AG08395 (cell line): ENCODE measurements at places on chromosomes 2 and 18.

DNA sequence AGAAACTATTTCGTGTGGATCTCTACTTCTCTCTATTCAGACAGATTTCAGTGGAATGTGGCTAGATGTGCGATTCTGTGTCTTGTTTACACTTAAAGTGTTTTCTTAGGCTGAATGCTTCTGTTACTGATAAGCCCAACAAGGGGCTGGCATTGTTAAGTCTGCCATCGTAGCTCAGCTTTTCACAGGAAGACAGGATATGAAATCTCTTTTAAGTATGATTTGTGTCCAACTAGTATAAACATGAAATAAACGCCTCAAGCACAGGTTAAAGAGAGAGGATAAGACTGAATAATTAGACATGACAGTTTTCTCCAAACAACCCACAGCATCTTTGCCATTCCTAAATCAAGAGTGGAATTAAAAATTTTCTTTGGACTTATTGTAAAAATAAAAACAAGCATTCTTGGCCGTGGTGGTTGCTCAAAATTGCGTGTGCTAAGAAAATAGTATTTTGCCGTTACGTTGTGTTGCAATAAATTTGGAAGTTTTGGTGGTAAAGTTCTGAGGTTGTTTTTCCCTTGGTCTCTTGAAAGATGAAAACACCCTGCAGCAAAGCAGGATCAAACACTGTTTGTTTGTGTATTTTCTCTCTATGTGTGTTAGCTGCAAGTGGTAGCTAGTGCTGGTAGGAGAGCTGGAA, 1.0 kb downstream of the VIT start:
- DNase-seq: no peak

DNA sequence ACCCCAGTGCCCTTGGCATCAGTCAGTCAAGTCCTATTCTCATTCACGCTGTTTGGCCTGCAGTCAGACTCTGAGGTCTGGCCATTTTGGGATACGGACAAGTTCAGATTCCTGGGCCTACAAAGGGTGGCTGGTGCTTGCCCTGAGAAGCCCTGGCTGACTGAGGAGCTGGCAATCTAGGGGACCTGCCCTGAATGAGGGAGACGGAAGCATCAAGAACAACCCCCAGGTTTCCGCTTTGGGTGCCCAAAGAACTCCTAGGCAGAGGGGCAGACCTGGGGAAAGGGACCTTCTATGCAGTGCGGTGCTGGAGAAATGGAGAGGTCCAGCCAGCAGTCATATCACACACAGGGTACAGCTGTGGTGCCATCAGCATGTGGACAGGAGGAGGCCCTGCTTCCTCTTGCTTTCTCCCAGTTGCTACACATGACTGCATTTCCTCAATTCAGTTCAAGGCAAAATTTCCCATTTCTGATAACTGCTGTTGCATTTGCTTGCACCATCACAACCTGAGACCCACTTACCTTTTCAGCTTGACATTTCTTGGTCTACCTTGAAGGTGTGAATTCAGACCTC, 70.9 kb upstream of the LGALSL start:
- DNase-seq: no peak

DNA sequence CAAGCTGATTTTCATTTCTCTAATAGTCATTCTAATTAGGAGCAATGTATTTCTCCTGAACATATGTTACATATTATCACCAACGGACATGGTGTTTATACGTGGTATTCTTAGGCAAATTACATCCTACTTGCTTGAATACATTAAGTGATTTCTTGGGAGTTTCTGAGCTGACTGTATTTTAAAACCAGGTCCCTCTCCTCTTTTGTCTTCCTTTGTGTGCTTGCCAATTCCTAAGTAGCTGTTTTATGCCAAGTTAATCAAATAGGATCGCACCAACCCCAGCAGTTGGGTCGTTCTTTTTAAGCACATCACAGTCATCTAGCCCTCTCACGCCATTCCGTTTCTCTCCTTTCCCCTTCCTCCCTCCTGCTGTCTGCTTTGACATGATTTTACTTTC, 75.4 kb upstream of the MAP2 start:
- DNase-seq: no peak

GRCh38 chr2:181394741-181395437, 62.3 kb upstream of the ITGA4 start:
- no peak for DNase-seq

GRCh38 chr2:237819231-237819630, 20.7 kb downstream of the RBM44 start:
- DNase-seq: no peak

DNA sequence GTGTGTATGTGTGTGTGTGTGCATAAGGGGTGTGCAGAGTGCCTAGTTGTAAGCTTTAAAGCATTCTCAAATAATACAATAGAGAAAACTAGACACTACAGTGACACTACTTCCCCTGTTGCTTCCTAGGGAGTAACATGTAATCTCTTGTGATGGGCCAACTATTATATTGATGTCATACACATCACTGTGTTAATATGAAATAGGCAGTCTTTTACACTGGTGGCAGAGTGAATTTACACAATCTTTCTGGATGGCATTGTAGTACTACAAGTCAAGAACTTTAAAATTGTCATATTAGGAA, 488.0 kb upstream of the ZEB2 start:
- DNase-seq: no peak

GRCh38 chr2:101152272-101153076, 1.3 kb upstream of the TBC1D8 start:
- peak; percentile 70 for DNase-seq

- DNase-seq: peak; percentile 70
These were observed 59.0 kb upstream of the LDLRAD4 start for GRCh38 chr18:13159579-13159978.

DNA sequence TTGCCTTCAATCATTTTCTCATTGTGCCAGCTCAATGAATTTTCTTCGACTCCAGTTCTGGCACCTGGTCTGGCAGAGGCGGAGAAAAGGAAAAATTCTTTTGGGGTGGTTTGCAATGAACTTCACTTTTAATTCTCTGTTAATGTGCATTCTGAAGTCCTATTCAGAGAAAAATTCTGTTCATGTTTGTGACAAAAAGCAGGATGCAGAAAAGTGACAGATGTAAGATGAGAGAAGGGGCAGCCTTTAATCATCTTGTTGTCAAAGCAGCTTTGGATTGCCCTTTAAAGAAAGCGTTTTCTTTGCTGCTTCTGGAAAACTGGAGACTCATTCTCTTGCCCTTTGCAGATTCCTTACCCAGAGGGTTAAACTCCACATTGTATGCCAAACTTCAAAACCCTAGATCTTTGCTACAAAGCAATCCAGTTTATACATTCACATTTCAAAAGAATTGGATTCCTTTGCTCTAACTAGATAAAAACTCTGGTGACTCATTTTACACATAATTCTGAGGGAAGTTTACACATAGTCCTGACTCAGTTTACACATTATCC, 94.6 kb upstream of the CAVIN2 start:
- DNase-seq: no peak

DNA sequence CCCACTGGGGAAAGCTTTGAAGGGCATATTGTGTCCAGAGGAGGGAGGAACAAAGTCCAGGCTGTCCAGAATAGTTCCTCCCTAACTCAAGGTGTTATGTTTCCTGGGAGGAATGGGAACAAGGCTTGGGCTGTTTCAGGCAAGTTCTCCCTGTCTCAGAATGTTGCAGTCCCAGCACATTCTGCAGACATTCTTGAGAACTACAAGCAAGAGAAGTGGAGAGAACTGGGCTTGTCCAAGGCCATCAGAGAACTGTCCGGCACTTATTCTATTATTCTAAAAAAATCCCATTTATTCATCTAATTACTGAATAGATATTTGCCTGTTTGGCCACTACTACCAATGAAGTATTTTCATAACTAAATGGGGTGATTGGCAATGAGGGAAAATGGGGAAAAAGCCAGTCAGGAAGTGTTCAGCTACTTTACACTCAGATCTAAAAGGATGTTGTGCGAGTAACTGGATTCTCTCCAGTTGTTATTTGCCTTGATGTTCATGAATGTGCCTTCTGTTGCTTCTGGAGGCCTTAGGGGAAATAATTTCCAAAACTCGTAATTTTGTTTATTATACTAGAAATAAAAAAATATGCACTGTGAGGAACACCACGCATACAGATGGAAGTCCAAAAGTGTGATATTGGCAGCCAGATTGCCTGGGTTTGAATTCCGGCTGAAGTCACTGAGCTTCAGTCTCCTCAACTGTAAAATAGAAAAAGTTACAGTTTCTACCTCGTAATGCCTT, 300.1 kb upstream of the RND3 start:
- DNase-seq: no peak

- DNase-seq: no peak
These were observed 116.1 kb upstream of the CYP26B1 start for GRCh38 chr2:72263776-72264060.

- peak; percentile 64 for DNase-seq
These were observed 5.7 kb downstream of the PARD3B start for GRCh38 chr2:204550751-204551511.

GRCh38 chr2:218432676-218433365, 13.9 kb downstream of the VIL1 start:
- DNase-seq: no peak

- no peak for DNase-seq
These were observed 2.8 kb downstream of the CNOT11 start for GRCh38 chr2:101255501-101255900.

- DNase-seq: no peak
These were observed 956.2 kb downstream of the DSC3 start for GRCh38 chr18:30086351-30086750.

DNA sequence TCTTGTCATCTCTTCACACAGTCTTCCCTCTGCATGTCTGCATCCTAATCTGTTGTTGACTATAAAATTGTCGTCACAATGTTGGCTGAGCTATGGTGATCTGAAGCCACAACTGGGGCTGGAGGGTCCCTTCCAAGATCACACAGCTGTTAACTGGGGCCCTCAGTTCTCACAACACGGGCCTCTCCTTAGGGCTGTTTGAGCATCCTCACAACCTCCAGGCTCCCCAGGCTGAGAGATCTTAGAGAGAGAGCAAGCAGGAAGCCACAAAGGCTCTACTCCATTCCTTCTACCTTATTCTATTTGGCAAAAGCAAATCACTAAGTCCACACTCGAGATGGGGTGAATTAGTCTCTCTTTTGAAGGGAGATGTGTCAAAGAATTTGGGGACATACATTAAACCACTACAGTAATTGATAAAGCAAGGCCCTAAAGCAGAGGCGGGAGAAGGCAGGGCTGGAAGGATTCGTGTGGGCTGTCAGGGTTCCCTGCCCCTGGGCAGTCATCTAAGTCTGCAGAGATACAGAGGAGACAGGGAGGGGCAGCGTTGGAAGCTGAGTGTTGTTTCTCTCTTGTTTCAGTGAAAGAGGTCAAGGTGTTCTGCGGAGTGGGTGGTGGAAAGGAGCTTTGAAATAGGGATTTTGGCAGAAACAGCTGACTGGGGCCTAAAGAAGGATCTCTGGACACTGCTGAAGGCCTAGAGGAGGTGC, 15.9 kb downstream of the MYO7B start:
- no peak for DNase-seq

DNA sequence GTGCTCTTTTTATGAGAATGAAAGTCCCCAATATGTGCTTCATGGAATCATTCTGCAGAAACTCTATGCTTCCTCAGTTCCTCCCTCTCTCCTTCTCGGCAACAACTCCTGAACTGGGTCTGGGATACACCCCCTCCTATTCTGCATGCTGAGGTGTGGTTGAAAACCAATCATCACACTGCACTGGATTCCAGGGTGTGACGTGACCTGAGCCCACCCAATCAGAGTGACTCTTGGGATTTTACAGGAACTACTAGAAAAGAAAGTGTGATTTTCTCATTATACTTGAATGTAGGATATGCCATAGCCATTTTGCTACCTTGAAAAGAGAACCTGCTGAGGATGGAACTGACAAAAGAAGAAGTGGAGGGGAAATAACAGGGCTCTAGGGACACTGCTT, 36.3 kb downstream of the ACVR1 start:
- DNase-seq: no peak

- DNase-seq: peak; percentile 48
These were observed 37.8 kb upstream of the ZNF397 start for GRCh38 chr18:35203067-35203466.

- peak; percentile 67 for DNase-seq
These were observed 5.0 kb upstream of the CHST10 start for GRCh38 chr2:100422320-100423055.

GRCh38 chr18:48139431-48140347, 209.2 kb upstream of the SMAD2 start:
- DNase-seq: no peak

- DNase-seq: no peak
These were observed 77.3 kb upstream of the PHLPP1 start for GRCh38 chr18:62637807-62638687.

GRCh38 chr18:75109819-75110218, 99.1 kb downstream of the PTGR3 start:
- no peak for DNase-seq
